ENCODE measurements at places on chromosomes 7 and 10.

- no peak for DNase-seq
These were observed 52.6 kb downstream of the SYPL1 start for GRCh38 chr7:106059556-106059955.

GRCh38 chr7:50766106-50766848 is 16.4 kb downstream of the GRB10 start:
- DNase-seq, result no peak

DNA sequence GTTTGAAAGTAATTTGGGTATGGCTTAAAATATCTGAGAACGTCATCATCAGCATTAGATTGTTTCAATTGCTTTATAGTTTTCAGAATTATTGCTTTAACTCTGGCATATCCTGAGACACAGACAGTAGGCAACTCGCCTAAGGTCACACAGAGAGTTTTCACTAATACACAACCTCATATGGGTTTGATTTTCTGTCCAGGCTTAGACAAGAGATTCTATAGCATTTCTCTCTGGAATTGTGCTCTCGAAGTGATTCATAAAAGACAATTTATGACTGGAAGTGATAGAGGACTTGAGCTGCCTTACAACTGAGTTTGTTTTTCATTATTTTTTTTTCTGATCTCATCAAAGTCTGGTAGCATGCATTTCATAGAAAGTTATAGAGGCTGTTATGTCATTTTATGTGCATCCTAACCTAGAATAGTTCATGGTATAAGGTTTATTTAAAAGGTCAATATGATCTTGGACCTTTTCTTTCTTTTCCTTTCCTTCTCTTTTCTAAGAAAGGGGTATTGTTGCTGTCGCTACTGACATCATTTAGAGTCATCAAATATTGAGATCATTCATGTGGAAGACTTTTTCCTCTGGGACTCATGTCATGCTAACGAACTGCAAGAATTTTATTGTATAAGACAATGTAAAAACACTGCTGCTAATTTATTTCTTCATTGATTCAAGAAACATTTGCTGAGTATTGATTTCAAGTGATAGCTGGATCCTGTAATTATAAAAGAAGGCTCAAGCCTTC is 278.2 kb downstream of the PLXDC2 start:
- no peak for DNase-seq

DNA sequence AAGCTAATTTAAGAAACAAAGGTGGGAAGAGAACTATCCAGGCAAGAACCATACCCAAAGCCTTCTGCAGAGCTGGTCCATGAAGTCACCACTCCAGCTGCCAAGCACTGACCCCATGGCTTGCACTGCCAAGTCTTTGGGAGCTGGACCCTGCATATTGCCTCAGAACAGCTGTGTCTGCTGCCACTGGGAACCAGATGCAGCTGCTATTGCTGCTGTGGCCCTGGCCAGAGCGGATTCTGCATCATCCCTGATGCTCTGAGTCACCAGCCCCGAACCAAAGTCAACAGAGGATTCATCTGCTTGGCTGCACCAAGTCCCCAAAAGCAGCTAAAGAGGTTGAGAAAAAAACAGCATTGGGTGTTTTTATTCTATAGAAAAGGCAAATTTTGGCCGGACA is 39.2 kb upstream of the GSAP start:
- no peak for DNase-seq

GRCh38 chr10:92208736-92209135 is 82.1 kb downstream of the CPEB3 start:
- no peak for DNase-seq

DNA sequence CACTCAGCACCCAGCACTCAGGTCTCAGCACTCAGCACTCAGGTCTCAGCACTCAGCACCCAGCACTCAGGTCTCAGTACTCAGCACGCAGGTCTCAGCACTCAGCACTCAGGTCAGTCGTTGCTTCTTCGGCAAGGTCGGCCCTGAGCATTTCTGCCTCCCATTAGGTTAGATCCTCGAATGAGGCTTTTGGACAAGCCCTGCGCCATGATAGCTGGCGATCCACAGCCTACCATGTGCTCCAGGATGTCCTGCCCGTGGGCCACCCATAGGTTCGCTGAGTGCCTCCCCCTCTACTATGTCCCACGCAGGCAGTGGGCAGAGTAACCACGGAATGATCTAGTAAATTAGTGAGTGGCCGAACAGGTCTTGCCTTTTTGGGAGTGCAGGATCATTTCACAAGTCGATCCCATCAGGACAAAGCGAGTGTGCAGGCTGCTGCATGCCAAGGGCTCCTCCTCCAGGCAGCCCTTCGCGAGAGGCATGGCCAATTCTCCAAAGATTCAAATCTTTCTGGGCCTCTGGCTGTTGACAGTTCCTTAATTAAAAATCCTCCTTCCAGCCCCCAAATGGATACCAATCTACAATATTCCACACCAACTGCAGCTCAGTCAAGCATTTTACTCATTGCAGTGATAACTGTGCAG is 206.3 kb downstream of the ADARB2 start:
- no peak for DNase-seq

DNA sequence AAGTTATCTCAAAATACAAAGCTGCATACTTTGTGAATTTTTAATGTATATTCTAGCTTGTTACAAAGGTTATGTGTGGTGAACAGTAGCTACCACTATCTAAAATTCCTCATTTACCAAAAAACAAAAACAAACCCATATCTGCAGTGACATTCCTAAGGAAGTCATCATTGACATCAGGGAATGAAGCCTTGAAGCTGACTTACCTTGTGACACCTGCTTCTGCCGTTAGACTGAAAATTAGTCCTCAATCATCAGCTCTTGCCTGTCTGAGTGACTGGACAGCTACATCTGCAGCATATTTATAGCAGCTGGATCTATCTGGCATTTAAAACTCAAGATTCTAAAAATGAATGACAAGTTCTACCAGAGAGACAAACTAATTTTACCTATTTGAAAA is 43.2 kb downstream of the COBL start:
- DNase-seq, result no peak

- DNase-seq, result peak; percentile 7
These were observed 40.7 kb downstream of the JAKMIP3 start for GRCh38 chr10:132106431-132106830.

Measured in activated T-cell treated with anti-CD3 and anti-CD28 coated beads, Interleukin-2, amount 50 U/mL, for 48 hours (primary cell).